ENCODE measurements at places on chromosomes 2 and 18. TPM values are rescaled to one million over a fixed set of nuclear protein-coding genes. Genes with fewer than 3 reads are reported as not detected.
A peak's percentile ranks its signal among the peaks of the same experiment; 100 is the strongest.

Gene SLC14A1
- total RNA-seq, result 3.7 TPM

Gene ITGB6
- total RNA-seq, result under 0.01 TPM

Gene FBXO48
- 0.82 TPM for total RNA-seq

Gene RAX
- not detected for total RNA-seq

Gene RNASEH1
- total RNA-seq, result 20.8 TPM

Gene TTN
- total RNA-seq, result 1.6 TPM

Gene CYP27C1
- total RNA-seq, result 2.4 TPM

- no peak for DNase-seq
Observed at GRCh38 chr2:146916914-146917313, 927.9 kb upstream of the ACVR2A start.

- DNase-seq, result no peak
Observed at GRCh38 chr18:74582642-74583041, 15.0 kb upstream of the ZNF407 start.

- no peak for DNase-seq
Observed at GRCh38 chr2:239271882-239272281, 128.9 kb downstream of the HDAC4 start.

DNA sequence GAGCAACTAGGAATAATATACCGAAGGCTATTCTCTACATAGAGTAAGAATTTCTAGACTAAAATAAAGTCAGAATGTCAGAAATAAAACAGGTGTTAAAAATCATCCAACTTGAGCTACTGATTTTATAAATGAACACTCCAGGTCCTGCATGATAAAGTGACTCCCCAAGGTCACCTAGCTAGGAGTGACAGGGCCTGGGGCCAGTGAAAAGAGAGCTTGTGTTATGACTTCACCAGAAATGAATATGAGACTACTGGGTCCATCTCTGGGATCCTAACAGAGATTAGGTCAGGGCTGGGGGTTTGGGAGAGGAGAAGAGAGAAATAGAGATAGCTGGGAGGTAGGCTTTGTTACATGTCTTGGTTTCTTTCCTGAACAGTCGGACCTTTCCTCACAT is 89.7 kb upstream of the CYP1B1 start:
- no peak for DNase-seq

GRCh38 chr2:164560181-164560792 is 61.0 kb downstream of the GRB14 start:
- DNase-seq, result no peak

DNA sequence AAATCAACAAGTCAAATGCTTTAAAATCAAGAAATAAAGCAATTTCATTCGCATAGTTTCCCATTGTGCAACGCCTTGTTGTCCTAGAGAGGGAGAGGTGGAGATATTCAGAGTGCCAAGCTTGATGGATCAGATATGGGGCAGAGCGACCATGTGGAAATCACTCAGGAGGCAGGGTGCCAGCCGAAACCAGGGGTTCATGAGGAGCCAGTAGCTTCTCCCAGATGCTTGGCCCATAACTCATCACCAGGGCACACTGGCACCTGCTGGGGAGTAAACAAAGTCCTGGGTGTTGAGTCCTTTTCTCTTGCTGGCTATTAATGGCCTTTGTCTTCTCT is 53.0 kb upstream of the ASAP2 start:
- DNase-seq, result no peak

GRCh38 chr18:63317982-63318888 is 1.3 kb downstream of the BCL2 start:
- DNase-seq, result peak; percentile 47

GRCh38 chr2:120937686-120938044 is 202.0 kb downstream of the GLI2 start:
- DNase-seq, result no peak

GRCh38 chr2:218811382-218811781 is 20.2 kb downstream of the PRKAG3 start:
- DNase-seq, result no peak

DNA sequence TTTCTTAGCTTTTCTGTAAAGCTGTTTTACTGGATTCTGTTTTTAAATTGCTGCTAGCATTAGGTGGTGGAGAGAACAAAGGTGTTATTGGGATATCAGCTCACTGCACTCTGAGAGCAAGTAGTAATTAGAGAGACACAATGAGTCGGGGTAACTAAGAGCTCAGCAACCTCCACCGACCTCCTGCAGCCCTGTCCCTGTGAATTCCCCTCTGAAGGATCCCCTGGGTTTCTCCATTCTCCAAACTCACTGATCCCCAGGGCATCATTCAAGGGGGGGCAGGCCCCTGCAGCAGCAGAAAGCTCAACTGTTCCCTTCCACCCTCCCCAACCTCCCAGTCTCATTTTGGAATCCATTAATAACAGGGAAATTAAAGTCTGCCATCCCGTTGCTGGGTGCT is 73.0 kb downstream of the MTCL1 start:
- no peak for DNase-seq

GRCh38 chr2:144514616-144515091 is 5.3 kb downstream of the ZEB2 start:
- no peak for DNase-seq

- DNase-seq, result no peak
Observed at GRCh38 chr2:26399771-26400376, 1.8 kb upstream of the DRC1 start.

DNA sequence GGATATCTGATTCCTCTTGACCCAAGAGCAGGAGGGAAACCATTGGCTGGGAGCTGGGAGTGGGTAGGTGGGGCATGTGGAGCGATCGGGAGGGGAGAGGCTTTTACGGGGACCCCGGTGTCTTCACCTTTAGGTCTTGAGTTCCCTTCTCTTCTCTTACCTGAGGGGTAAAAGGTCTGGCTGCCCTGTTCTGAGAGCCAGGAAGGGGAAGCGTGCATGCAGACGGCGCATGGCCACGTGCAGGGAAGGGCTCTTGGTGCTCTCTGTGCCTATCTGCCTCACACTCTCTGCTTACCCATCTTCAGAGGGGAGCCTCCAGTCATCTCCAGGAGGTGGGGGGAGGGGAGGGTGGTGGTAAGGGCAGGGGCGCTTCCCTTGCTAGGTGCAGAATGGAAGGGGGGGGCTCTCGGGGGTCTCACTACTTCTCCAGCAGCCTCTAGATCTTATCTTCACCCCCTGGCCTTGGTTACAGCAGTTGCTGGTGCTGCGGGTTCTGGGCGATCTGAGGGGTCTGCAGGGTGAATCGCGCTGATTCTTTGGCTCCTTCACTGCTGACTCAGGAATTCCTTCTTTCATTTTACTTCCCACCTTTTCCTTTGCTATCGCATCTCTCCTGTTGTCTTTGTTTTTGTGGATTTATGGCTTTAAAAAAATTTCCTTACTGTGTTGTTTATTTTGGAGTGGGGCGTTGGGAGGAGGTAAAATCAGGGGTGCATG is 225.8 kb upstream of the HS6ST1 start:
- DNase-seq, result no peak
